Left lung (tissue), 14 donors: ENCODE measurements at places on chromosomes 13 and 19. TPM values are rescaled to one million over a fixed set of nuclear protein-coding genes. Genes with fewer than 3 reads are reported as not detected.

GRCh38 chr13:68304286-68304893 is 1074.3 kb upstream of the PCDH9 start:
- DNase-seq = no peak

DNA sequence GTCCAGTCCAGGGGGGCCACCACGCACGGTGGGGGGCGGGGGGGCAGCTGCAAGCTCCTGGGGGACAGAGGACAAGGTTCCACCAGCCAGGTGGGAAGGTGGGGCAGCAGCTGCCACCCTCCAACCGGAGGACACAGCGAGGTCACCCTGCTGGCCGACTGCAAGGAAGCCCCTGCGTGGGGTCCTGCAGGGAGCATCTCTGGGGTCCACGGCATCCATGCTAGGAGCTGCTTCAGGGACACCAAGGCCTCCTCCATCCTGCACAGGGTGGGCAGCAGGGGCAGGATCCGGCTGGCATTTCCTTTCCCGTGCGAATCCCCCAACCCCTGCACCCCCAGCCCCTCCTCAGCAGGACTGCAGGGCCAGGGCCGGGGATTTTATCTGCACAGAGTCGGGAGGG is 8.3 kb upstream of the KLF16 start:
- DNase-seq = no peak

DNA sequence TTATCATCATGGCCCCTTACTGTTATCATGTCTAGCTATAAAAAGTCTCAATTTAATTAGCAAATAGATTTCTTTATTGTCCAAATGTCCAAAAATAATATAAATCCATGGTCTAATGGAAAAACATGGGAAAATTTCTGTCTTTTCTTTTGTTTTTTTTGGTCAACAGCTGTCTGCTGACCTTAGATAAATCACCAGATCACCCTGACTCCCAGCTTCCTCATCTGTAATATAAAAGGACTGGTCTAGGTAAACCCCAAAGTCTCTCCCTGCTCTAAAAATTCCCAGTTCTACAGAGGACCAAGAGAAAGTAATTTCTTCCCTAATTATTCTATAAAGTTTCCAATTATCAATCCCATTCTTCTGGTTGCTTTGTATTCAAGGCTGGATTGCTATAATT is 30.7 kb upstream of the RCBTB2 start:
- DNase-seq = no peak

The ZNF254 gene
- total RNA-seq = 14.7 TPM
